ENCODE measurements at places on chromosomes 3 and 15.

GRCh38 chr15:55800216-55800615, 57.3 kb upstream of the PRTG start:
- DNase-seq, result no peak

DNA sequence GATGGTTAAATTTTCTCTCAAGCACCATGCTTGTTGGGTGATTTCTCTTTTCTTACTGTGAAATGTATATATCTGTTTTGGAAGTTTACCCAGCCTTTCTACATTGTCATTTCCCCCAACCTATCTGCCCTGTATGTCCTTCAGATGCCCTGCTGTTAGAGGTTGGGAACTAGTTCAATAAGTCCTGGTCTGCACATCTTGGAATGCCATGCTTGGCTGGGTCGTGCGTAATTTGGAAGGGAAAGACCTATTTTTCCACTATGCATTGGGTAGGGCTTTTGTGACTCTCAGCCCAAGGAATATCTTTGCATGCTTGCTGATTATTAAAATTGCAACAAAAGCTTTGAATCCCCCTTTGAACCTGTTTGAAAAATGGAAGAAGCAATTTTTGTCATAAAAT, 63.8 kb downstream of the TRIM71 start:
- DNase-seq, result no peak

- DNase-seq, result no peak
These were observed 12.5 kb downstream of the ARPP21 start for GRCh38 chr3:35651851-35652250.

GRCh38 chr15:25871403-25871802, 8.3 kb upstream of the ATP10A start:
- no peak for DNase-seq

DNA sequence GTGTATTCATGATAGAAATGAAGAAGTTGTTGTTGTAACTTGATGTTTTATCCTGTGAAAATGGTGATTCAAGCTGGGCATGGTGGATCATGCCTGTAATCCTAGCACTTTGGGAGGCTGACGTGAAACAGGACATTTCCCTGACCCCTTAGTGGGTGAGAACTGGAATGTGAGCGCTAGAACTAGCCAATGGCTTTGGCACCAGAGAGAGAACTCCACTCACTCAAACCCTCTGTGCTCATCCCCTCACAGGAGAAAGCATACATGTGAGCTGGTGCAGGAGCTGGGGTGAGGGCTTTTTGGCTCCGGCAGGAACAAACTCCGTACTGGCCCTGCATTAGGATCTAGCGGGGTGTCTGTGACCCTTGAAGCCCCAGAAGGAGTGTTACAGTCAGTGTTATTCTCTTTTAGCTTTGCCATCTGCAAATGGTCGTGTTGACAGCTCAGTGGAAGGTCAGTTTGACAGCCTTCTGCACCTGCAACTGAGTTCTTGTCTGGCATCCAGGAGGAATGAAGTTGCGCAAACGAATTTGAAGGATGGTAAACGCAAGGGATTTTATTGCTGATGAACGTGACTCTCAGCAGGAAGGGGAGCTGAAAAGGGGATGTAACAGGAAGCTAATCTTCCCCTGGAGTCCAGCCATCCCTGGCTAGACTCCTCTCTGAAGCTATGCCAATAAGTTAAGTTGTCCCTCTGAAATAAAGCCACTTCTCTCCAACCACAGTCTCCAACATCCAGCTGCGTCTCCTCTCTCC, 1016.6 kb upstream of the CADM2 start:
- DNase-seq, result no peak

GRCh38 chr3:128340198-128340903, 126.3 kb downstream of the DNAJB8 start:
- DNase-seq, result no peak

DNA sequence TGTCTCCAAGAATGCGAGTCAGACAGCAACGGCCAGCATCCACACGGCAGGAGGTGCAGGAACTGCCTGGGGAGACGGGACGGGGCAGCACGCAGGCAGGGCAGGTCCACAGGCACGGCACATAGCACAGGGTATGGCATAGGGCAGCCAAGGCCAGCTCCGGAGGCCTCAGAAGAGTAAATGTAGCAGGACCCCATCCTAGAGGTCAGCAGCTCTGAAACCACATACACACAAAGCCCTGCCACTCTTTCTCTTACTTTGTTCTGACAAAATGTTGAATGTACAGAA, 26.9 kb downstream of the ZXDC start:
- DNase-seq, result no peak

DNA sequence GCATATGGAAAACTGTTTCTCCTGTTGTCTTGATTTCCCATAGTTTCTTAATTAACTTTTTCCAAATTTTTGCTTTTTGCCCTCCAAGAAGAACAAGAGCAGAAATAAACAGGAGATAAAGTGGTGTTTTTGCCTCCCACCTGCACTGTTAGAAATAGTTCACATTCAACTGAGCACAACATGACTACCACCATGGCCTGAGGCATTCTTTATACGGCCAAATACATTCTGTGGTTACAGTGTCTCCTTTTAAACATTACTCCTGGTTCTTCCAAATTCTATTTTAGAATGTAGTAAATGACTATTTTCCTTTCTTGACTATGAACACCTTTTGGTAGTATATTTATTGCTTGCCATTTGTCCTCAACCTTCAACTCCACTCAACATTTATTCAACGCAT, 98.5 kb downstream of the LARS2 start:
- DNase-seq, result no peak

DNA sequence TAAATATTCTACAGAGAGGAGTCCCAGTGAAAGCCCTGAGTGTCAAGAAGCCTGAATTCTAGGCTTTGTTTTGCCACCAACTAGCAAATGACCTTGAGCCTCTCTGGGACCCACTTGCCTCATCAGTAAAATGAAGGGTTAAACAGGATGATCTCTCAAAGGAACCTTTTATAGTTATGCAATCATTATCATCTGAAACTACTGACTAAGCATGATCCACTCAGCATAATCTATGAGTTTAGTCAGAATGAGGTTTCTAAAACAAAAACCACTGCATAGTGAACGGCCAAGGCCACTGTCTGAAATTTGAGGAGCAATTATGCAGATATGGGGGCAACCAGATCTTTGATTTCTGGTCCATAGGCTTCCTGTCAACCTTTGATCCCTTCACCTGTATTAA, 319.0 kb downstream of the MECOM start:
- DNase-seq, result no peak

DNA sequence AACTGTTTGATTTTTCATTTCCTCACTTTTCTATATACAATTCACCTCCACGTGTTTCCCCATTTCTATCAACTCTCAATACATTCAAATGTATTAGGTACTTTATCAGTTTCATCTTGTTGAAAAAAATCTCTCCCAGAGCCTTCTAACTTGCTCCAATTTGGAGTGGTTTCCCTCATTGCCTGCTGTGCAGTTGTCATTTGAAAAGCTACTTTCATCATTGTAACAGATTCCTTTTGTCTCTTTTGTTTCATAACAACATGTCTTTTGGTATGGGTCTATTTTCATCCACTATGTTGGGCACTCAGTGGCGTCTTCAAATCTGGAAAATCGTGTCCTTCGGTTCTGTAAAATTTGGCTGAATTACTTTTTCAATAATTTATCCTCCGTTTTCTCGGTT, 75.0 kb downstream of the NR2E3 start:
- DNase-seq, result no peak

GRCh38 chr3:11245276-11245675, 26.9 kb upstream of the ATG7 start:
- no peak for DNase-seq

DNA sequence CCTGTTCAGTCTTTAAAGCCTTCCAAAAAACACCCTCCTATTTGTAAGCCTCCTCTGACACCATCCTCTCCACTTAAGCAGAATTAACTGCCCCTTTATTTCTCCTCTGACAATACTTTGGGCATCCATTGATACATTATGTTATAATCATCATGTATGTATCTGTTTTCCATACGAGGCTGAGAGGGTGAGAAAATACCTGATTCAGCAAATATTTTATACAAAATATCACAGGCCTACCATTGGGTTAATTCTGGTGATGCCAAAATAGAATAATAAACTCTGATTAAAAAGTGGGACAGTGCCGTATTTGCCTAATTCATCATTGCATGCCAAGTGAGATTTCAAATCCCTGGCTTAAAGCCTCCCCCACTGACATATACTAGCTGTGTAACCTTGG, 118.2 kb upstream of the ADAMTS9 start:
- no peak for DNase-seq

DNA sequence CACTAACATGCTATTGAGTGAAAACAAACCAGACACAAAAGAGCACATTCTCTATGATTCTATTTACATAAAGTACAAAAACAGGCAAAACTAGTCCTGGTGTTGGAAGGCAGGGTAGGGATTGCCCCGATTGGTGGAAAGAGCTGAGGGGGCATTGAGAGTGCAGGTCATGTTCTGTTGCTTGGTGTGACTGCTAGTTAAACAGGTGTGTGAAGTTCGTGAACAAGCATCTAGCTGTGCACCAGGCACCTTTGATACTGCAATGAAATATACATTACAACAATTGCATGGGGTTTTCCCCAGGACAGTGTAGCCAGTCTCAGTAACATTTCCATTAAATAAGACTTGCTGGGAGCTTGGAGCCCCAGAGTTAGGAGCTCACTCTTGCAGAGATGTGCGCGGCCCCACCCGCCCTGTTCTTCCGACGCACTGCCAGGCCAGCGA, 26.3 kb upstream of the THRB start:
- DNase-seq, result no peak

- no peak for DNase-seq
These were observed 44.3 kb upstream of the ATP2B2 start for GRCh38 chr3:10549617-10550230.

GRCh38 chr3:20809356-20809755, 623.4 kb upstream of the SGO1 start:
- no peak for DNase-seq
